Activated T-cell treated with anti-CD3 and anti-CD28 coated beads, Interleukin-2, amount 50 U/mL, for 72 hours (primary cell): ENCODE measurements at places on chromosomes 5 and 9. TPM values are rescaled to one million over a fixed set of nuclear protein-coding genes. Genes with fewer than 3 reads are reported as not detected.

DNA sequence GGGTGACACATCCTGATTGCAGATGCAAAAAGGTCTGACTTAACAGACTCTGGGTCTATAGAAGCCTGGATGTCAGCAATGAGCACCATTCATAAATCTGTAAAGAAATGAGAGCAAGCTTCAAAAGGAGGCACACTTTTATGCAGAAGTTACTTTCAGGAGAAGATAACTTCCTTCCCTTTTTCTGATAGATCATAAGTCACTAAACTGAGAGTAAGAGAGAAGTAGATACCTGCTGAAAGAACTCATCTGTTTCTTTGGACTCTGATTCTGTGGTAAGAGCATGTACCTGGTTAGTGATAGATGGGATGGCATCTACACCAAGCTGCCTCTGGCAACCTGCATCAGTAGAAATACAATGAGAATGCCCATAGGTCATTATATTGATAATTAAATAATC lies 525.6 kb downstream of the CETN3 start:
- DNase-seq = no peak

ACER2 gene
- 2.4 TPM for total RNA-seq

- DNase-seq = no peak
Observed at GRCh38 chr9:130347036-130347435, 81.5 kb downstream of the HMCN2 start.

SPINK13 gene
- not detected for total RNA-seq

PCDHB14 gene
- not detected for total RNA-seq

LRRC70 gene
- 1.5 TPM for total RNA-seq

DNA sequence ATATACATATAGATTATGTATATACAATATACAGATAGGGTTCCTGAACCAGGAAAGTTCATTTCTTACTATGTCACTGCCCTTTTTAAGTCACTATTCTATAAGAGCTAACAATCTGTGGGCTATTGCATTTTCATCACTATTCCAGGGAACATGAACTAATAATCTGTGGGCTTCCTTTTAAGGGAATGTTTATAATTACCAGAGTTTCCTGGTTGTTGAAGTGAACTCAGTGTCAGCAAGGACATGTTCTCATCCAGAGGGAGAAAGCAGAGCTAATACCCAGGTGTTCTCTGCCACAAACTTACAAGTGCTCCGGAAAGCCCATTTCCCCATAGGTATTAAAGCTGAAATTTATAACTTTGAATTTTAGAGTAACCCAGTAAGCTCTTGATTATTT lies 69.6 kb downstream of the CWC27 start:
- no peak for DNase-seq

IL5 gene
- 2.1 TPM for total RNA-seq

DNA sequence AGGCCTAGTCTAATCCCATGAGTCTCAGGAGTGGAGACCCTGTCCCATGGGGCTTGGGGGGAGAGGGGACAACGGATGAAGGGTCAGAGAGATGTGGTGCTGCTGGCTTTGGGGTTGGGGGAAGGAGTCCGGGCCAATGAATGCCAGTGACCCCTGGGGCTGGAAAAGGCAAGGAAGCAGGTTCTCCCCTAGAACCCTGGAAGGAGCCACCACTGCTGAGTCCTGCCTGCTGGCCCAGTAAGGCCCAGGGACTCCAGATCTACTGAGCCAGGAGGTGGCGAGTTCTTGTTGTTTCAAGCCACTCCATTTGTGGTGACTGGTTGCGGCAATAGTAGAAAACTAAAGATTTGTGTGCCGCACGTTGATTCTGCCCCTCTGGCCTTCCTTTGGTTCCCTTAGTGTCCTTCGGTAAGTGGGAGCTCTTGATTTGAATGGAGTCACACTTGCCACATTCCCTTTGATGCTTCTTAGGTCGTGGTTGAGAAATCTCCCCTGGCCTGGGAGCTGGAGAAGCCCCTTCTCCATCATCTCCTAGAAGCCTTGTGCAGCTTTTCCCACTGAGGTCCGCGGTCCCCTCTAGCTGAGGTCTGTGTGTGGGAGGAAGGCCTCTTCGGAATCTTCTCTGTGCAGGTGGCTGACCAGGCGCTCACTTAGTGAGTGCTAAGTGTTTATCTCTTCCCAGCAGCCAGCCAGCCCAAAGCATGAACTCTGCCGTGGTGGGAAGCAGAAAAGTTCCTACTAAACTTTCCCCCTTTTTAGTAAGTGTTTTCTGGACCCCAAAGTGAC lies 9.0 kb downstream of the FCN1 start:
- no peak for DNase-seq

DNA sequence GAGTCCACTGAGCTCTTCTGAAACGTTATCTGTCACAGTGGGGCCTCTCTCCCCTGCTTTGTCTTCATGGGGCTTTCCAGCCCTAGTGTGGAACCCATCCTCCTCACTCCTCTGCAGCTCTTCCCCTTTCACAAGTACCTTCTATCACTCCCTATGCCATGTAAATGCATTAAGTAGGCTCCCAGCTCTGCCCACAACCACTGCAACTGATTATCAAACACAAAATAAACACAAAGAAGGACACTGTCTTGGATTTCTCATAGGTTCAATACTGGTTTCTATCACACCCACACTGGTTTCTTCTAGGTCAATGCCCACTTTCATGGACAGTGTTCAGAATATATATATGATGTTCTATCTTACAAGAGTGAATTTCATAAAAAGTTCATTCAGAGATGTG lies 139.4 kb downstream of the GNAQ start:
- no peak for DNase-seq

RETREG1 gene
- total RNA-seq = 30.2 TPM

MEGF10 gene
- not detected for total RNA-seq

- DNase-seq = no peak
Observed at GRCh38 chr5:355958-356357, 34.4 kb downstream of the AHRR start.
